ENCODE measurements at places on chromosomes 7 and 10. TPM values are rescaled to one million over a fixed set of nuclear protein-coding genes. Genes with fewer than 3 reads are reported as not detected.

COL17A1 gene
- not detected for total RNA-seq

GTF2I gene
- total RNA-seq, result 167 TPM

SEMA4G gene
- total RNA-seq, result 1.0 TPM

CYP3A7 gene
- total RNA-seq, result not detected

STAG3 gene
- total RNA-seq, result 21.7 TPM

CCL24 gene
- total RNA-seq, result not detected

All from T-helper 2 cell treated with Interferon-gamma antibody and Interleukin-4, amounts not matched to agents 100 ng/mL and 5 ng/mL, for 36 hours (primary cell).